ENCODE measurements at places on chromosomes 2 and 18.

DNA sequence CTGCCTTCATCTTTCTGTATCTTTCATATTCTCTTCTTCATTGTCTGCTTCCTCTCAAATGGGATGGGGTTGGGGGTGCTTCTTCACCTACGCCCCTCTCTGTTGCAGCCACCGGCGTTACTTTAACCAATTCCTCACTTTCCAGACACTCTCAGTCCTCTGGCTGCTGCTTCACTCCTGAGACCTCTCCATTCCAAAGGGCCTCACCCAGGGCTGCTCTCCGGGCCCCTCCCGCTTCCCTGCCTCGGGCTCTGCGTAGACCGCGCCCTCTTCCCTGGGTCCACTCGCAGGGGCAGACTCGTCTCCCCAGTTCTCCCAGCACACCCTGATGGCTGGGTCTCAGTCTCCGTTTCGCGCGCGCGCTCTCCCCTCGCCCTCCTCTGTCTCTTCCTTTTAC lies 926 bp downstream of the SERPINB8 start:
- DNase-seq = peak; percentile 38

DNA sequence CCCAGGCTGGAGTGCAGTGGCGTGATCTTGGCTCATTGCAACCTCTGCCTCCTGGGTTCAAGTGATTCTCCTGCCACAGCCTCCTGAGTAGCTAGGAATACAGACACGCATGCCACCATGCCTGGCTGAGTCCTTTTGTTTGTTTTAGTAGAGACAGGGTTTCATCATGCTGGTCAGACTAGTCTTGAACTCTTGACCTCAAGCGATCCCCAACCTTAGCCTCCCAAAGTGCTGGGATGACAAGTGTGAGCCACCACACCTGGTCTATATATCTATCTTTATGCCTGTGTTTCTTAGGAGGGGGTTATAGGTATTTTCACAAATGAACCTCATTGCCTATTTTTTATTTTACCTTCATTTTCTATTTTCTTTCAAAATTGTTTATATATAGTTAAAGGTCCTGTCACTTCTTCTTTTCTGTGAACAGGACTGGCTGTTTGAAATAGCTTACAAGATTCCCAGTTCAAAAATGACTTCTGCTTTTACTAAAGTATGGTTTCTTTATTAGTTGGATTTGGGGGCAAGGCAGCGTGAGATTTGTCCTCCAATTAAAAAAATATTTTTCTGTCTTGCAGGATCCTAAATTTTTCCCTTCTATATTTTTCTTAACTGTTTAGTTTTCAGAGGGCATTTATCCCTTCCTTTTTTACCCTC lies 16.4 kb upstream of the MARCHF7 start:
- no peak for DNase-seq

DNA sequence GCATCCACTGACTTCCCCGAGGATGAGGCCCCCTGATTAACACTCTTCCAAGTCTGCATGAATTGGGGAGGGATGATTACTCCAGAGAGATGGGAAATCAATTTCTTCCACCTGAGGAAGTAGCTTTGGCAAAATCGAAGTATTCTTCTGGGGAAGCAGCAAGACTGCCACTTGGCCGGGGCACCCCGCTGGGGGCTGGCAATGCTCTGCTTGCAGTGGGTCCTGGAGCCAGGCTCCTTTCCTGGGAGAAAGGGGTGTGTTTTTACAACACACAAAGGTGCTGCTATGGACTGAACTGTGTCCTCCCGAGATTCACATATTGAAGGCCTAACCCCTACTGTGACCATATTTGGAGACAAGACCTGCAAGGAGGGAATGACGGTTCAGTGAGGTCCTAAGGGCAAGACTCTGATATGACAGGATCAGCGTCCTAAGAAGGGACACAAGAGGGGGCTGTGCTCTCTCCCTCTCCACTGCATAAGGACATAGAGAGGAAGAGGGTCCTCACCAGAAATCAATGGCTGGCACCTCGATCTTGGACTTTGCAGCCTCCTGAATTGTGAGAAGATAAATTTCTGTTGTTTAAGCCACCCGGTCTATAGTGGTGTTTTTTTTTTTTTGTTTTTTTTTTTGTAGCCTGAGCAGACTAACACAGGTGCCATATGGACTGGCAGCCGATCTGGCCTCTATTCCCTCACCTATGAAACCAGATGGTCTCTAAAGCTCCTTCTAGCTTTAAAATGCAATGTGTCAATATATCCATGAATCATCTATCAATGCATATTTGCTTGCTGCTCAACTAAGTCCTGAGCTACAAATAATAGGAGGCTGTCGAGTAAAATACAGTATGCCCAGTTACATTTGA lies 3.6 kb upstream of the SMARCAL1 start:
- DNase-seq = no peak

GRCh38 chr18:74266161-74266560 lies 25.6 kb downstream of the CYB5A start:
- DNase-seq = no peak

DNA sequence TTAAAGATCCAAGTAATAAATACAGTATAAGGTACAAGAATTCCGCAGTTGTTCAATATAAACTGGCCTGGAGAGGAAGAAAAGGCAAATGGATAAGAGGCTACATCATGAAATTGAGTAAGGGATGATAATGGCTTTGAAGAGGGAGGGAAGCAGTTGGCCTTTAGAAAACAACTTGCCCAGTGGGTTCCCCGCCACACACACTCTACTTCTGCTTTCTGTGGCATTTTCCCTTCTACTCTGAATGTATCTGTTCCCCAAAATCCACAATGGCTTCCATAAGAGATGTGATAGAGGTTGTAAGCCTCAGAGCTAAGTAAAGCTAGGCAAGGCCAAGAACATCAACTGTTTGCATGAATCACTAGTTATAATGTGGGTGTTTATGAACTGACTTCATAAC lies 221.3 kb downstream of the MBD2 start:
- DNase-seq = no peak

GRCh38 chr2:152418688-152419087 lies 83.7 kb downstream of the FMNL2 start:
- peak; percentile 73 for DNase-seq

DNA sequence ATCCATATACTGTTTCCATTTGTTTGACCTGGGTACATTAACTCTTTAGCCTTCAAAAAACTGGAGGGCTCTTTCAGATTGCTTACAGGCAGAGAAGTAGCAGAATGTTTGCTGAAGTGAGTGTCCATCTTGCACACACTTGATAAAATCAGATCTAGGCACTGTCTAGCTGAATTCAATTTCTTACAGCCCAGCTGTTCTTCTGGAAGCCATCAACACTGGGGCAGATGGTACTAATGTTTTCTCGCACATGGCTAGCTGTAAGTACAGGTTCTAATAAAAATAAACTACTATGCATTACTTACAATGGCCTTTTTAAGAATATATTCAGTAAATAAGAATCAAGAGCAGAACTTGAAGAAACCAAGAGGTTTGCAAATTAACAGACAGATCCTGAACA lies 175.9 kb downstream of the NBAS start:
- DNase-seq = no peak

DNA sequence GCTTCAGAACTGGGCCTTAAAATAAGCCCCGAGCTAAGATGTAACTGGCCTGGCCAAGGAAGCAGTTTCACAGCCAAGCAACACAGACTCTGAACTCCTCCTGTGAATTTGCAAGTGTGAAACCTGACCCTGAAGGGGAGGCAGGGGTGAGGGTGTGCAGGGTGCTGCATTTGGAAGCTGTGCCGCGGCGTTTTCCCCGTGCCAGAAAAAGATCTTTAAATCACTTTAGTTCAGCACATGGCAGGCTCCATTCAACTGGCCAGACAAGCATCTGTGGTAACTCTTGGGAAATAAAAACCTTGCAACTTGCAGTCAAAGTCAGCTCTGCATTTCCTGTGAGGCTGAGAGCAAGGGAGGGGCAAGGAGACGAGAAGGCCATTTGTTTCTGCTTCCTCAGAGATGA lies 209.3 kb upstream of the SOX11 start:
- no peak for DNase-seq

DNA sequence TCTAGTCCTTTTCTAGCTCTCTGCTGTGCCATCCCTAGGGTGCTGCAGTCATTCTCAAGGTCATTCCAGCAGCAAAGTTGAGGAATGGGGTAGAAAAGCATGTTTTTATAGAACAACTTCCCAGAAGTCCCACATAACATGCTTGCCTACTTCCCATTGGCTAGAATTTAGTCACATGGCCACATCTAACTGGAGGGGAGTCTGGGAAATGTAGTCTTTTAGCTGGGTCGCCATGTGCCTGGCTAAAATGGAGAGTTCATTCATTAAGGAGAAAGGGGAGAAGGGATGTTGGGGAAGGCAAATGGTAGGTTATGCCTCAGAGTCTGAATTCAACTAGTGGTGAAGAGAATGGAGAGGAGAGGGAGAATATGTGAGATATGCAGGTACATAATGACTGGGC lies 85.7 kb downstream of the SLC4A3 start:
- DNase-seq = no peak

DNA sequence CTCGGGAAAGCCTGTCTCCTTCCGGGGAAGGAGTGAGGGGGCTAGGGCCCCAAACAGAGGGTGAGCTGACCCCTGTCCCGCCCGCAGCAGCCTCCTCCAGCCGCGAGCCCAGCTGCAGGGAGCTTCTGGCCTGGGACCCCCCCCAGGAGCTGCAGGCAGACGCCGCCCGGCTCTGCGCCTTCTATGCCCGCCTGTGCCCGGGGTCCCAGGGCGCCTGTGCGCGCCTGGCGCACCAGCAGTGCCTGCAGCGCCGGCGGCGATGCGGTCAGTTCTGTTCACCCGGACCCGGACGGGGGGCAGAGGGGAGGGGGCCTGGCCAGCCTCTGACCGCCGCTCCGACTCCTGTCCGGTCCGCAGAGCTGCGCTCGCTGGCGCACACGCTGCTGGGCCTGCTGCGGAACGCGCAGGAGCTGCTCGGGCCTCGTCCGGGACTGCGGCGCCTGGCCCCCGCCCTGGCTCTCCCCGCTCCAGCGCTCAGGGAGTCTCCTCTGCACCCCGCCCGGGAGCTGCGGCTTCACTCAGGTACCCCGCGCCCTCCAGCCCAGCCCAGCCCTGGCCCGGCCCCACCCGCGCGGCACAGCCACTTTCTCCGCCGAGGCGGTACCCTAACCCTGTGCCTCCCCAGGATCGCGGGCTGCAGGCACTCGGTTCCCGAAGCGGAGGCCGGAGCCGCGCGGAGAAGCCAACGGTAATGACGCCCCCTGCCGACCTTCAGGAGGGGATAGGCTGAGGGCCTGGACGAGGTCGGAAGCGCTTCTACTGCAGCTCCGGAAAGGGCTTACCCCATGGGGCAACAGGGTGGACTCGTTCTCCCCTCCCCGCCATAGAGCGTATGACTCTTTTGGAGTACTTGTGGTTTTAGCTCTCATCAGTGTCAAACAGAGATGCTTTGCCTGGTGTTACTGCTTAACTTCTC lies 2.0 kb upstream of the CHRND start:
- DNase-seq = peak; percentile 92

DNA sequence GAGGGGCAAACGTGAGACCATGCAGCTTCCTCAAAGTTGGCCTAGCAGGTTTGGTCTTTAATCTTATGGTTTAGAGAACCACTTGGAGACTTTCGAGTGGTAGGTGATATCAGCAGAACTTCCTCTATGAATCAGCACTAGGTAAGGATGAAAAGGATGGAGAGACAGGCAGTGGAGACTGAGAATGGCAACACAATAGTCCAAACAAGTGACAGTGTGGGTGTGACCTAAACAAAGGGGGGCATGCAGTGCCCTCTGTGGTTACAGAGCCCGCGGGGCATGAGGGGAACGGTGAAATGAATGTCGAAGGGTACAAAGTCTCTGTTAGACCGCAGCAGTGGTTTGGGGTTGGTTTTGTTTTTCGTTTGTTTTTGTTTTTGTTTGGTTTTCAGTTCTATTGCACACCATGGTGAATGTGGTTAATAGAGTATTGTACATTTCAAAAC lies 143.9 kb downstream of the L3MBTL4 start:
- DNase-seq = no peak

DNA sequence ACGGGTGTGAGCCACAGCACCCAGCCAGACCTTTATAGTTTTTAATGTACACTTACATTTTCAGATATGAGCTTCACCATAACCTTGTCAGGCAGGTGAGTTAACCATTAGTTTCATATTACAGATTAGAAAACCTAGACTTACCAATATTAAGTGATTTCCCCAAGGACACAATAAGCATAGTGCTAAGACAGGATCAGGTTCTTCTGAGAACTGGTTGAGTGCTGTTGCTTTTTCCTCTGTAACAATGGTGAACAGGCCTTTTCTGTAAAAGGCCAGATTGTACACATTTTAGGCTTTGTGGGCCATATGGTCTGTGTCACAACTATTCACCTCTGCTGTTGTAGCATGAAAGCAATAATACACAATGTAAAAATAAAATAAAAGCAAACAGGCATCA lies 332.0 kb downstream of the PIK3C3 start:
- DNase-seq = no peak

- DNase-seq = no peak
Observed at GRCh38 chr2:238651306-238652052, 196.4 kb upstream of the TWIST2 start.

- DNase-seq = no peak
Observed at GRCh38 chr18:49988733-49989132, 175.4 kb upstream of the ACAA2 start.

DNA sequence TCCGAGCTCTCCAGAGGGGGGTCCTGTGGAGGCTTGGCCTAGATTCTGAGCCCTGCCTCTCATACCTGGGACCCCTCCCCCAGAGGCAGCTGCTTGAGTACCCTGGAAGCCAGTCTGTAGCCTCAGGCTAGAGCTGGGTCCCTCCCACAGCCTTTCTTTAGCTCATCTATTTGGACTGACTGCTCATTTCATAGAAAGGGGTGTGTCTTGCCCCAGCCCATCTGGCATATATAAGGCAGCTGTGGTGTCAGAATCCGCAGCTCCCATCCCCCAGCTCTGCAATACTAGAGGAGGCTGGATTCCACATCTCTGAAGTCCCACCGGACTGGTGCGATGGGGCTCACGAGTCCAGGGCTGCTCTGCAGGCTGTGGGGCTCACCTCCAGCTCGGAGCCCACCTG lies 26.1 kb downstream of the MPHOSPH10 start:
- no peak for DNase-seq

DNA sequence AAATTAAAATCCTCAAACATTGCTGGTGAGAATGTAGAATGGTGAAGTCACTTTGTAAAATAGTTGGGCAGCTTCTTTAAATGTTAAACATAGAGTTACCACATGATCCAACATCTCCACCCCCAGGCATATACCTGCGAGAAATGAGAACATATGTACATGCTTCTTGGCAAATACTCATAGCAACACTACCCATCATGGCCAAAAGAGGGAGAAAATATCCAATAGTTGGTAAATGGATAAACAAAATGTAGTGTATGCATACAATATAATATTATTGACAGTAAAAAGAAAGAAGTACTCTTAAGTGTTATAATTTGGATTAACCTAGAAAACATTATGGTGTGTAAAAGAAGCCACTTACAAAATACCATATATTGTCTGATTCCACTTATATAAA lies 185.9 kb downstream of the CDH7 start:
- DNase-seq = no peak

- no peak for DNase-seq
Observed at GRCh38 chr2:28552045-28552823, 56.4 kb downstream of the PLB1 start.

Data from posterior cingulate gyrus (tissue), 11 donors.